NCI-H1417 (cell line): ENCODE measurements at places on chromosomes 4 and X.

GRCh38 chr4:2275546-2276251 is 13.8 kb upstream of the MXD4 start:
- no peak for DNase-seq

- no peak for DNase-seq
Observed at GRCh38 chrX:147570483-147570882, 341.2 kb upstream of the FMR1 start.

GRCh38 chr4:145939856-145940255 is 1.2 kb upstream of the ZNF827 start:
- DNase-seq, result no peak

GRCh38 chr4:182265881-182266280 is 22.7 kb downstream of the TENM3 start:
- no peak for DNase-seq

GRCh38 chr4:20019310-20020015 is 232.2 kb upstream of the SLIT2 start:
- DNase-seq, result no peak

DNA sequence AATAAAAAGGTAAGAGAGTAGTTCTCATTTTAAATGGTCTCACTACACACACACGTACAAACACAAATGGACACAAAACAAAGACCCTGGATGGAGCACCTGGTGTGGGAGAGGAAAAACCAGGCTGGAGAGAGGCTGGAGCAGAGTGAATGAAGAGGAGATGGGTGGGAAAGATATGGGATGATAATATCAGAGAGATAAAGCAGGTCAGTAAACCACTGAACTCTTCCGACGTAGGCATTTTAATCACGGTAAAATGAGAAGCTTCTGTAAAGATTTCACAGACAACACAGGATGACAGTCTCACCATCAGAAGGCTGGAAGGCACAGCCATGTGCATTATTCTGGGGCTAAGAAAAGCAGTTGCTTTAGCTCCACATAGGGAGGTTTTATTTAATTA is 532.8 kb downstream of the KCNIP4 start:
- no peak for DNase-seq

DNA sequence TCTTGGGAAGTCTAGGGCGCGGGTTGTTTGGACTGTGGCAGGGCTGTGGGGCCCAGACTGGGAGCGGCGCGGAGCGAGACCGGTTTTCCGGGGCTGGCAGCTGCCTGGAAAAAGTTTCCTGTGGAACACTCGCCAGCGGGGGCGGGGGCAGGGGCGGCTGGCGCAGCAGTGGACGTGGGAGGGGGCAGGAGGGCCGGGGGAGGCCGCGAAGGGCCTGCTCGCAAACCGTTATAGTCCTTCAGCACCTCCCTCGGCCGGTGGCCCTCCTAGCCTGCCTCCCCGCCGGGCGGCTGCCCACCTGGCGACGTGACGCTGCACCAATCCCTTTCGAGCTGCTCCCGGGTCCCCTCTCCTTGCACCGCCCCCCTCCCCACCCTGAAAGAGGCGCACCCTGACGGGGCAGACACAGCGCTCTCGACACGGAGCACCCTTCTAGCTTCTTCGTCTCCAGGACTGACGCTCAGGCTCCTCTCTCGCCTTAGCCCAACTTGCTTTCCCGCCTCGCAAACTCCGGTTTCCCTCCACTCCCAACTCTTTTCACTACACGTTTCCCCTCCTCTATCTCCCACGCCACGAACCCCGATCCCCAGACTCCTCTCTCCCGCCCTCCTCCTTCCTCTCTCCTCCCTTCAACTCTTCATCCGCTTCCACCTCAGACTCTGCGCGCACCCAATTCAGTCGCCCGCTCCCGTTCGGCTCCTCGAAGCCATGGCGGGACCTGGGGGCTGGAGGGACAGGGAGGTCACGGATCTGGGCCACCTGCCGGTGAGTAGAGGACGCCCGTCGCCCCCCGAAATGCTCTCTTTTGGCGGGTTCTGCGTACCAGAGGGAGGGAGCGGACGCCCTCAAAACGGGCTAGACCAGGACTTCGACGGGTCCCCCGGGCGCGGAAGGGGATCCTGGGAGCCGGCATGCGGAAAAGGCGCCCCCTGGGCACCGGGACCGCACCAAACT is at the start of gene NRK:
Gene NRK (plus strand): TSS at position 402 of the 954 bp plus-strand sequence. CDS start 307 bp downstream, at position 709.
- peak; percentile 17 for DNase-seq

DNA sequence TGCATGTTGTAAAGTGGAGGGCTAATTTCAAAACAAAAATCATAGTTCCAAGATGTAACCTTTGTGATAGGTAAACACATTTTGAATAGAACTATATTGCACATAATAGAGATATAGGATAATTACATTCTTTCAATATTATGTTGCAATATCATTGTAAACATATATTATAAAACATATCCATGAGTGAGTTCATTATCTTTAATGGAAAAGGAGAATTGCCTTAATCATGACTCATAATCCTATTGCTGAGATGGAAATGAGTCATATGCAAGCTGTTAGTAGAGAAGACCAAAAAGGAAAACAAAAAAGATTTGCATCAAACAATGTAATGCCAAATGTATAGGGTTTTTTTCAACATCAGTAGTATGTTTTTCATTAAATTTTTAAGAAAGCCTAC is 73.7 kb upstream of the WDR44 start:
- no peak for DNase-seq

DNA sequence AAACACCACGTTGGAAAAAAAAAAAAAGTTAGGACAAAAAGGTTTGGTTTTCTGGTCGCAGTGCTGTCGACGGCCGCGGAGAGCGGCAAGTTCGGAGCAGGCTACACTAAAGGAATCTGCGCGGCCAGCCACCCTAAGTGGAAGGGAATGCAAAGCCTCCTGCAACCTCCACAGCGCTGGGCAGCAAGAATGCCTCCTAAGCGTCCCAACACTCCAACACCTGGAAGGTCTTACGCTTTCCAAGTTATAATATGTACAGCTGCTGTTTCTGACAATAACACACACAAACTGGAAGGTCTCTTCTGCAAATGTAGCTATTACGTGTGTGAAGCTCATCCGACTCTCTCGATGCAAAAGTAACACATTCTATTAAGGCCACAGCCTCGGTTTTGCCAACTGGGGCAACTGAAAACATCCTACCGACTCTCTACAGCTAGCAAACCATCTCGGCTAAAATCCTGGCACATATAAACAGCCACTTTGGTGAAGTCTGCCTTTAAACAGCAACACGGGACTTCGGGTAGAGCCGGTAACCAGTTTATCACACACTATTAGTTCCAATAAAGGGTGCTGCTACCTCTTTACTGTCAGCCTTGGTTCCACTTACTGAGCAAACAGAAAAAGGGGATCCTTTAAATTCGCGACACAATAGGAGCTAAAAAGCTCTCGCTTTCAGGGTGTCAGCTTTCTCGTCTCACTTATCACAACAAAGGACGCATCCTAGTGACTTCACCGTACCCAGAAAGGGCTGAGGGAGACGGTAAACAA is 895 bp downstream of the SMIM14 start:
- peak; percentile 28 for DNase-seq

DNA sequence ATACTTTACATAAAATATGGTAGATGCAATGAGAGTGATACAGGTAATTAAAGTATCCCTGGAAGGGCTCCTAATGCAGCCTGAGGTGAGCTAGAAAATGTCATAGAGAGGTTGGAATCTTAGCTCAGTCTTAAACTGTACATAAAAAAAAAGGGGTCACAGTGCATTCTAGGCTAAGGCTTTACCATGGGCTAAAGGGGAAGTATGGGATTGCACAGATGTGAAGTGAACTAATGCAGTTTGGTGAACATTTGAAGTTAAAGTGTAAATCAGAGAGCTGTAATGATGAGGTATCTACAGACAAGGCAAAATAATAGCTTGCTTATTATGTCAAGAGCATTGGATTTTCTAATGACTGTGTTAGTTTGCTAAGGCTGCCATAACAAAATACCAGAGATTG is 405.9 kb downstream of the ADGRL3 start:
- DNase-seq, result no peak

- peak; percentile 70 for DNase-seq
Observed at GRCh38 chr4:87068583-87069021, 133.8 kb downstream of the AFF1 start.

DNA sequence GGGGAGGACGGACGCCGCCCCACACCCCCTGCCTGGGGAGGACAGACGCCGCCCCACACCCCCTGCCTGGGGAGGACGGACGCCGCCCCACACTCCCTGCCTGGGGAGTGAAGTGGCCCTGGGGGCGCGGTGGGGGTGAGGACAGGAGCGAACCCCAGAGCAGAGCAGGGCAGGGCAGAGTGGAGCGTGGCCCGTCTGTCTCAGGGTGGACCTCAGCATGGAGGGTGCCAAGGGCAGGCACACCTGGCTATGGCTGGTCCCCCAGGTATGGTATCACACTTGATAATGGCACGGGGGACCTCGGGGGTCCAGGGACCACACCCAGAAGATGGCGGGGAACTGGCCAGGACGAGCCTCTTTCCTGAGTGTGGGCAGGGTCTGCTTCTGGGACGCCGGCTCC is 9.6 kb downstream of the LRPAP1 start:
- no peak for DNase-seq

DNA sequence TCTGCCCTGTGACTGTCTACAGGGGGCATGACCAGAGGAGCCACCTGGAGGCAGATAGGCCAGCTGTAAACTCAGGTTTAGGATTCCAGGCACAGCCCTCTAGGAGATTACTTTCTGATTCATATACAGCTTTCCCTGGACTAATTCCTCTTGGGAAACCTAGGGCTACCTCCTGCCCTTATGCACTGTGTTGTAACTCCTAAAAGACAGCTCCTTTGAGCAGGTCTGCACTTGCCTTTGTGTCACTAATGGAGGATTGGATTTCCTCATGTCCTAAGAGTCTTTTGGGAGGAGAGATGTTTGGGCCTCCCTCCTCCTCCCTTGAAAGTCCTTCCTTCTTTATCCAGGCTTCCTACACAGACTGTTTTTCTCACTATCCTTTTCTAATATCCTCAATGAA is 202.0 kb downstream of the PCDH19 start:
- DNase-seq, result no peak

- DNase-seq, result peak; percentile 37
Observed at GRCh38 chr4:138555584-138555983, 313.4 kb upstream of the SLC7A11 start.

GRCh38 chr4:171622729-171623128 is 190.5 kb upstream of the GALNTL6 start:
- no peak for DNase-seq

GRCh38 chr4:53120778-53121177 is 245.1 kb downstream of the SCFD2 start:
- DNase-seq, result no peak

DNA sequence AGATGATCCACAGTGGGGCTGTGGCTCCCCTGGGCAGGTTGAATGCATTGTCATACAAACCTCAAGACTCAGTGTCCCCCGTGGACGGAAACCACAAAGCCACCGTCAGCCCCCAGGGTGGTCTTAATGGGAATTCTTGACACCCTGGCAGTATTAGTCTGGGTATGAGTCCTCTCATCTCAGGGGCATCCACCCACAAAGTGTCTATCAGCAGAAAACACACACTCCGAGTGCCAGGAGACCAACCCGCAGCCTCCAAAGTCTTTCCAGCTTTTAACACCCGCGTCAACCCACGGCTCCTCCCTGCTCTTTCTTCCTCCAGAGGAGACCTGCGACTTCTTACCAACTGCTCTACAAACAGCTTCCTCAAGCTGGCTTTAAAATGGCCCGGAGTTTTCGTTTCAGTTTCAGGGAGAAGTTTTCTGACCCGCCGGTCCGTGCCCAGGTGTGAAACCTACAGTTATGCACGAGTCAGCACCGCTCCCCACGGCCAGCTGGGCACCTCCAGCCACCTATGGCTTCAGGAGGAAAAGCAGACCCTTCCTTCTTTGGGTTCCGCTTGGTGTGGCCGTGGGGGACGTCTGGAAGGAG is 14.4 kb upstream of the ASMTL start:
- DNase-seq, result no peak

GRCh38 chrX:3584415-3584996 is 128.9 kb downstream of the PRKX start:
- DNase-seq, result no peak

GRCh38 chrX:153635388-153635787 is 11.6 kb upstream of the DUSP9 start:
- no peak for DNase-seq

DNA sequence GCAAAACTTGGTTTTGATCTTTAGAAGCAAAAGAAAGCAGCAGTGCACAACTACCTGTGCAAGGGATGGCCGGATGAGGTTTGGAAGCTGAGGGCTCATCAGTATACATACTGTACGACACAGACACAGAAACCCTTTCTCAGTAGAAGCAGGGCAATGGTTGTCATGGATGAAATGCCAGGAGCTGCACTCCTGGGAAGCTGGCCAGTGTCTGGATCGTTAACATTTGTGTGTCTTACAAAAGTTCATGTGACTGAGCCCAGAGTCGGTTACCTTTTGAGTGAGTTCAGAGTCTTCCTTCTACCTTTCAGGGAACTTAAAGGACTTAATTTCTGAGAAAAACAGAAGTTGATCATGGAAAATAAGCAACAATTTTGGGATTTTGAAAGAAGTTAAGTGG is 230.3 kb downstream of the APBB2 start:
- no peak for DNase-seq

DNA sequence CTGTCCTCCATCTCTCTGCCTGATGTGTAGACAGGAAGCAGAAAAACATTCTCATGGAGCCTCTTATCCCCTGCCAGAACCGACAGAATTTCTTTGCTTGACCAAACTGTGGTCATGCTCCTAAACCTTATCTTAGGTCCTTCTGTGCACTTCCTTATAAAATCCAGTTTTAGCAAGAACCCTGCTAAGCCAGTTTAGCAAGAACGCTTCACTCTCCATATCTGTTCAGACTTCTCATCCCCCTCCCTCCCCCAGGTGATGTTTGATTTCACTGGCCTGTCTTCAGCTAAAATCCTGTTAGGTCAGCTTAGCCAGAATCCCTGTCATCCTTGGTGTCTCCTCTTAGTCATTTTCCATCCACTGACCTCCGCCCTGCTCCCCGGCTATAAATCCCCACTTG is 1130.9 kb upstream of the PRKX start:
- no peak for DNase-seq

DNA sequence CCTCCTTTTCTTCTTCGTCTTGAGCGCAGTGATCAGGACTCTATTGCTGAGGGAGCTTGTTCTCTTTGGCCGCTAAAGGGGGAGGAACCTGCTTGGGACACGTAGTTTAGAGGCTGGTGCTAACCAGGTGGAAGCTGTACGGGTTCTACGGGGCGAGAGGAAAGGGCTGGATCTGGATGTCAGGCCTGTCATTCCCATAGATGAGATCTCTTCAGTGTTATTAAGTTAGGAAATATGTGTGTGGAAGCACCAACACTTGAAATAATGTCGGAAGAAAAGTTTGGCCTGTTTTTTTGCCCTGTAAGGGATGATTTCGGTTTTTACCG is 643 bp downstream of the SRP72 start:
- peak; percentile 64 for DNase-seq

GRCh38 chr4:10253765-10254164 is 137.2 kb upstream of the WDR1 start:
- no peak for DNase-seq

DNA sequence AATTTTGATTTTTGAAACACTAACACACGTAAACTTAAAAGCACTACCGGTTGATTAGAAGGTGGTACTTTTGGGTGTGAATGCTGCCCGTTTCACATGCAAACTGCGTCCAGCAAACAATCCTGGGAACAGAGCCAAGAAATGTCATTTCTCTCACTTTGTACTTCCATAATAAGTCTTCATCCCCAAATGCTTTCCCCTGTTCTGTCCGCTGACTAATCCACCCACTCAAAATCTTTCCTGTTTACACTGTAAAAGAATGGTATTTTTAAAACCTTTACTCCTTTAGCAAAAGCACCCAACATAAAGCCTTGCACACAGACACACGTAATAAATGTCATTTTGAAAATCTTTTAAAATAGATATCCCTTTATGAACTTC is 39.1 kb upstream of the PDLIM5 start:
- peak; percentile 42 for DNase-seq

GRCh38 chr4:174152717-174153466 is 130.6 kb downstream of the FBXO8 start:
- DNase-seq, result no peak
